NCI-H187 treated with DMSO at 0.1 percent for 48 hours (cell line): ENCODE measurements at places on chromosomes 7 and 10.

- DNase-seq = no peak
Observed at GRCh38 chr10:99976886-99977665, 32.7 kb downstream of the DNMBP start.

- no peak for DNase-seq
Observed at GRCh38 chr10:63585041-63585440, 63.8 kb downstream of the REEP3 start.

DNA sequence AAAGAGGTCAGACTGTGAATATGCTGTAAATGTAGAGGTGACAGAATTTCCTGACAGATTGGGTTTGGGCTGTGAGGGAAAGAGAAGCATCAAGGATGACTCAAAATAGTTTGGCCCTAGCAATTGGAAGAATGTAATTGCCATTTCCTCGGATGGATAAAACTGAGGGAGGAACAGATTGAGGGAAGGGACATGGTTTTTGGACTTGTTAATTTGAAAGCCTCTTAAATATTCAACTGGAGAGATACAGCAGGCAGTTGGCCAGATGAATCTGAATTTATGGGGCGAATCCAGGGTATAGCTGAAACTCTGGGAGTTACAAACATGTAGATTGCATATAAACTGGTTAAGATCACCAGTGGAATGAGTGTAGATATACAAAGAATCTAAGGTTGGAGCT lies 3.4 kb downstream of the VPS50 start:
- DNase-seq = no peak

- no peak for DNase-seq
Observed at GRCh38 chr7:44396496-44396895, 71.1 kb upstream of the CAMK2B start.

DNA sequence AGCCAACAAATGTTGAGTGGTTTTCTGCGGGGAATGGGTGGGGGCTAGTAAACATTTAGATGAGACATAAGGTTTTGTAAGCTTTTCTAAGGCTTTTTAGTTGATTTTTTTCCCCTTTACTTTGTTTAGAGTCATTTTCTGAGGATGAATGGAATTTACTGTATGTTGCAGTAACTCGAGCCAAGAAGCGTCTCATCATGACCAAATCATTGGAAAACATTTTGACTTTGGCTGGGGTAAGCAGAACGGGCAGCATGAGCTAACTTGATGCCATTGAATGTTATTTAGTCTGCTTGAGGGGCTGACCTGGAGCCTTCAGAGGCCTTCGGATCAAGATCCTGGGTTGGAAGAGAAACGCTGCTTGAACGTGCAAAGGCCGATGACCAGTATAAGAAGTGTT lies 37.3 kb downstream of the FBH1 start:
- no peak for DNase-seq

GRCh38 chr7:64180989-64181388 lies 26.0 kb upstream of the ZNF735 start:
- DNase-seq = no peak

GRCh38 chr7:603152-603951 lies 83.7 kb upstream of the PDGFA start:
- DNase-seq = no peak

- DNase-seq = no peak
Observed at GRCh38 chr7:22698767-22699166, 28.2 kb upstream of the IL6 start.

GRCh38 chr10:49311555-49312236 lies 12.7 kb downstream of the C10orf71 start:
- DNase-seq = no peak

- DNase-seq = no peak
Observed at GRCh38 chr7:116142850-116143249, 67.5 kb upstream of the TES start.

- DNase-seq = no peak
Observed at GRCh38 chr10:17751781-17752445, at the start of gene TMEM236. TMEM236 (plus strand) TSS chr10:17752201; CDS start chr10:17752296, 95 bp downstream.

- no peak for DNase-seq
Observed at GRCh38 chr7:122544463-122544862, 154.5 kb downstream of the RNF133 start.

DNA sequence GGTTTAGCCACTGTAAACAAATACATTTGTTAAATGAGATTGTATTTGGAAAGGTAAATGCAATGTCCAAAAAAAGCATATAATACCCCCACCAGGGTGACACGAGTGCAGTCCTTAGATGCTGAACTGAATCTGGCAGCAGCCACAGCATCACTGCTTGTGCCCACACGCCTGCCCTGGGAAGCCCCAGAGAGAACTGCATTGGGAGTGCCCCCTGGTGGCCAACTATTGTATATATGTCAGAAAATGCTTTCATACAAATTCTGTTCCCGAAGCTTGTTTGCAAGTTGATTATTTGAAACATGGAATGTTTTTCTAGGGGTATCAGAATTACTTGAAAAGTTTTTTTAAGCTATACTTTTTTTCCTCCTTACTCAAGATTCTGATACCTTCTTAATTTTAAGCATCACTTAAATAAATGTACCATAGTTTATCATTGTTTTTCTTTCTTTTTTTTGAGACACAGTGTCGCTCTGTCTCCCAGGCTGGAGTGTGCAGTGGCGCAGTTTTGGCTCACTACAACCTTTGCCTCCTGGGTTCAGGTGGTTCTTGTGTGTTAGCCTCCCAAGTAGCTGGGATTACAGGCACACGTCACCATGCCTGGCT lies 50.1 kb downstream of the LANCL2 start:
- DNase-seq = no peak

DNA sequence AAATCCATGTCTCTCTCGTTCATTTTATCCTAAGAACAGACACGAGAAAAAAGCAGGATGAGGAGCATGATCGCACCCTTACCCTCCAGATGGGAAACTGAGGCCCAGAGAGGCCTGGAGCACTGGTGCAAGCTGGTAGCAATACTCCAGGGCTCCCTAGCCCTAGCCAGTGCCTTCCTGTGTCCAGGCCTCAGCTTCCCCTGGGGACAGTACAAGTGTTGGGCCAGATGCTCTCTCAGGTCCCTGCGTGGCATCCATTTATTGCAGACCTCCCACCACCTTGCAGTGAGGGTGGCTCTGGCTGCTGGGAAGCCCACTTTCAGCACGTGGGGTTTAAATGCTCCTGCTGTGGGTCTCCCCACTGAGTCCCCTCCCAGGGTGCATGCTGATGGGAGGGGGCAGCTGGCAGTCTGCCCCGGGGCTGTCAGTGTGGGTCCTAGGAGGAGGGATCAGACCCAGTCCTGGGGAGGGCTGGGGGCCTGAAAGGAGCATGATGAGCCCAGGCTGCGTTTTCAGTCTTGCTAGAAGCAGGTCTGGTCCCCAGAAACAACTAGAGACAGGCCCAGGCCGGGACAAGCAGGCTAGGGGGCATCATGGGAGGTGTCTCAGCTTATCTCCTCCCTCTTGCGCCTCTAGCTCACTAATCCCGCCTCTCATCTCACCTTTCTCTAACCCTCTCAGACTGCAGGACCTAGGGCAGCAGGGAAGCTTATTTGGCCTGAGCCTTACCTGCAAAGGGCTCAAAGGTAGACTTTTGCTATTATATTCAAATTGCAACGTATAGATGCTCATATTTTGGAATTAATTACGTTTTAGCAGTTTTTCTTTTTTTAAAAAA lies 662 bp upstream of the PPIF start:
- no peak for DNase-seq

- no peak for DNase-seq
Observed at GRCh38 chr7:70210936-70211310, 612.6 kb downstream of the AUTS2 start.

DNA sequence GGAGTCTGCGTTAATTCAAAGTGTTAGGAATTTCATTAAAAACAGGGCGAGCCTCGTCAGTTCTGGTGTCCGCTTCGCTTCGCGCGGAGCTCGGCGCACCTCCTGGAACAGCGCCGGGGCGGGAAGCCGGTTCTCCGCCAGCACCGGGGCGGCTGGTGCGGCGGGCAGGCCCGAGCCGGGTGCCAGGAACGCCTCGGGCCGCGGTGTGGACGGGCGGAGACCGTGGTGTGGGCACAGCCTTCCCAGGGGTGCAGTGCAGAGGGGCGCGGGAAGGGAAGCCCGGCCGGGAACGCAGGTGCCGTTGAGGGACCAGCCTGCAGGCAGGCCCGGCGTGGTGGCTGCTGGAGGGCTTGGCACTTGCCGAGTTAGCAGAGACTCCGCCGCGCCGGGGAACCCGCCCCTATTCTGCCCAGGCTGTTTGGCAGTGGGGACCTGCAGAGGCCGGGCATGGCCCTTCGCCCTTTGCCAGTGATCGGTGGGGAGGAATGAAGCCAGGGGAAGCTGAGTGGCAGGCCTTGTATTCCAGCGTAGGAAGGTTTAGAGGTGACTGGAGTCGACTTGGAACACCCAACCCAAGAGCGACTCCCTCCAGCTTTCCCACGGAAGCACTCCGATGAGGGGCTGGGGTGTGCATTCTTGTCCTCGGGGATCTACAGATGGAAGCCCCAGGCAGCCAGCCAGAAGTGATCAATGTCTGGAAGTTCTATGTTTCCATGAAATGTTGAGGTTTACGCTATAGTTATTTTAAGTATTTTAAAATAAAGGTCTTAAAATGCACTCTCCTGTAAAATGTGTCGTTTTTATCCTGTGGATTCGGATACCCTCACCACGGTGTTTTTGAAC lies 945 bp upstream of the RHEB start:
- DNase-seq = no peak

DNA sequence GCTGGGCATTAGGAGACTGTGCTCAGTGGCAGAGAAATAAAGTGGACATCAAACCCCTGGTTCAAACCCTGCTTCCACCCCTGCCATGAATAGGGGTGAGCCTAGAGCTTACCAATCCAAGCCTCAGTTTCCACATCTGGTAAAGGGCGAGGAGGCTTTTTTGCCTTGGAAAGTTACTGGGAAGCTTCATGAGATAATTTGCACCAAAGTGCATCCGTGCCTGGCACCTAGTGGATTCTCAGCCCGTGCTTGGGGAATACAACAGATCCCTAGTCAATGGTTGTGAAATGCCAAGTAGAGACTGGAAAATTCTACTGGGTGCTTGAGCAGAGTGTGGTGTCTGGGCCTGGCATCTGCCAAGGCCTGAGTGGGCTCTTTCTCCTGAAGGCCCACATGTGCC lies 158.7 kb upstream of the ZMIZ1 start:
- no peak for DNase-seq

GRCh38 chr10:75292794-75293445 lies 57.2 kb upstream of the COMTD1 start:
- DNase-seq = no peak

DNA sequence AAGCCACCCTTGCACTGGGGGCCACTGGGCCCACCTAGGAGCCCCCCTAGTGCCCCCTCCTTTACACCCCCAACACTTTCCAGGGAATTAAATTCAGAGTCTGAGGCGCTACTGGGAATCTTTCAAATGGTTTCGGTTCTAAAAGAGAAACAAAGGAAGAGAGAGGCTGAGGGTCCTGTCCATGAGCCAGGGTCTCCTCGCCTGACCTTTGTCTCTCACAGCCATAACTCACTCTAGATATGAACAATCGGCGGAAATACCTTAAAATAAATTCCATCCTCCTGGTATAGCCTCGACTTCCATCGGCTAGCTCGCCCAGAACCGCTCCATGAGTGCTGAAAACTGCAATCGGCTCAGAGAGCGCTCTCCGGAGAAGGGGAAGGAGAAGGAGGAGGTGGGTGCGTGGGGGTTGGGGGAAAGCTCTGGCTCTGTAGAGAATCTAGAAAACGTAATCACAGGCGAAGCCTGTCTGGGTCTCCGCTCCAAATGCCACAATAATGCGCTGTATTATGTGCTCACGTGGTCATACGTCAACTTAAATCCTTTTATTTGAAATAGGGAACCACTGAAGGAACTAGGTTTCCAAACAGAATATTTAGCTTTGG lies 12.6 kb downstream of the HOXA4 start:
- DNase-seq = no peak

DNA sequence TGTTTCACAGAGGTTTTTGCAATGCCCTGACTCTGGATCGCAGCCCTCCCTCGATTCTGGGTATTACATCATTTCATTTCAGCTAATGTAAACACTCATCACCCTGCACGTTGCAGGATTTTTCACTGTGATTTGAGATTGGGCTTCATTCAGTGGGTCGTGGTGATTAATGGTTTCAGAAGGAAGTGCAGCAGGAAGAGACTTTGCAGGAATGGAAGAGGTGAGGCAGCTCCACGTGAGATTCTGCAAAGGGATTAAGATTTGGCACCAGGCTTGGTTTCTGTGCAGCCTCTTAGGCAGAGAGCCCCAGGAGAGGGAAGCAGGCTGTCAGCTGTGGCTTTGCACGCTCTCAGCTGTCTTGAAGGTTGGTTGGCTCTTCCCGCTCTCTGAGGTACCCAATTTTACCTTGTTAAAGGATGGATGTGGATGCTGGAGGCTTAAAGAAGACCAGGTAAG lies 95.2 kb downstream of the PLCE1 start:
- no peak for DNase-seq

DNA sequence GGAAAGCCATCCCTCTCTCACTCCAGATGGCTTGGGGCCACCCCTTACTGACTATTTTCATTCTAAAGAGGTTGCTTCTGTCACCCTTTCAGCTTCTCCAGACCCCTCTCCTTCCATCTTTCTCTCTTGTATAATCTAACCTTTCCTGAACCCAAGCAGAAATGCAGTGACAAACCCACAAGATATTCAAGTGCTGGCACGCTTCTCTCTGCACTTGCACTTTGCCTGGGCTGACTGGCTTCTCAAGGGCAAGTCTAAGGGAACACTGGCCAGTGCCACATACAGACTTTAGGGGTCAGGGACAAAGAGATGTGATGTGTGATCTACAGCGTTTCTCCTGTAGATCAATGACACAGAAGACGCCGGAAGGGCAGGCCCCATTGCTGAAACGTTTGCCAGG lies 150.4 kb upstream of the LANCL2 start:
- no peak for DNase-seq

- no peak for DNase-seq
Observed at GRCh38 chr10:28020080-28020860, 21.4 kb upstream of the ODAD2 start.

GRCh38 chr7:96033009-96033598 lies 260.8 kb downstream of the DYNC1I1 start:
- no peak for DNase-seq

DNA sequence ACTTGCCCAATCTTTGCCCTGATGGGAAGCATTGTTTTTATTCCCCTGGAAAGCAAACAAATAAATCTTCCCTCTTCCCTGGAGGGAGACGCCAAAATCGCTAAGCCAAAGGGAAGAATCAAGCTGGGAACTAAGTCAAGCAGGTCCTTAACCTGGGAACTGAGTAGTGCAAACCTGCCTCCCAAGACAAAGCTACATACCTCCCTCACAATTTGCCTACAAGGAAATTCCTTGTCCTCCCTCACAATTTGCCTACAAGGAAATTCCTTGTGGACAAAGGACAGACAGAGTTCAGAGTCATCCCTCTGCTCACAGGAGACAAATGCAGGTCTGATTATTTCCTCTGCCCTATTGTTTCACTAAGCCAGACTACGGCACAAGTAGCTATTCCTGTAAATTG lies 50.5 kb downstream of the SPOCK2 start:
- DNase-seq = no peak

GRCh38 chr7:53602817-53603418 lies 567.5 kb downstream of the POM121L12 start:
- no peak for DNase-seq

DNA sequence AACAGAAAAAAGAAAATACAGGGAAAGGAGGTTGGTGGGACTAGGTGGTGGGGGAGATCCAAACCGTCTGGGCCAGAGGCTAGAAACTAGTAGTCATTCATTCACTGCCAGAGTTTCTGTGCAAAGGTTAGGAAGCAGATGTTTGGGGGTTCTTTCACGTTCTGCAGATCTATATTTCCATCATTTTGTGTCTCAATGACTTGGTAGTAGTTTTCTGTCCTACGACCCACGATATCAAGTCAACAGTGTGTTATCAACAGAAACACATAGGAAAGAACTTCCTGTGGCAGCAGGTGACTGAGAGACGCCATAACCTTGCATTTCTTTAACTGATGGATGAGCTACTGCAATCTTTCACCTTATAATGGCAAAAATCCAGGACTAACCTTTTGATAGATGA lies 1.8 kb downstream of the CEP55 start:
- DNase-seq = no peak
